ENCODE measurements at places on chromosomes 4 and X. TPM values are rescaled to one million over a fixed set of nuclear protein-coding genes. Genes with fewer than 3 reads are reported as not detected.

INTU gene
- total RNA-seq: 3.2 TPM

SSX2B gene
- total RNA-seq: not detected

RRH gene
- not detected for total RNA-seq

ITM2A gene
- 0.43 TPM for total RNA-seq

DNA sequence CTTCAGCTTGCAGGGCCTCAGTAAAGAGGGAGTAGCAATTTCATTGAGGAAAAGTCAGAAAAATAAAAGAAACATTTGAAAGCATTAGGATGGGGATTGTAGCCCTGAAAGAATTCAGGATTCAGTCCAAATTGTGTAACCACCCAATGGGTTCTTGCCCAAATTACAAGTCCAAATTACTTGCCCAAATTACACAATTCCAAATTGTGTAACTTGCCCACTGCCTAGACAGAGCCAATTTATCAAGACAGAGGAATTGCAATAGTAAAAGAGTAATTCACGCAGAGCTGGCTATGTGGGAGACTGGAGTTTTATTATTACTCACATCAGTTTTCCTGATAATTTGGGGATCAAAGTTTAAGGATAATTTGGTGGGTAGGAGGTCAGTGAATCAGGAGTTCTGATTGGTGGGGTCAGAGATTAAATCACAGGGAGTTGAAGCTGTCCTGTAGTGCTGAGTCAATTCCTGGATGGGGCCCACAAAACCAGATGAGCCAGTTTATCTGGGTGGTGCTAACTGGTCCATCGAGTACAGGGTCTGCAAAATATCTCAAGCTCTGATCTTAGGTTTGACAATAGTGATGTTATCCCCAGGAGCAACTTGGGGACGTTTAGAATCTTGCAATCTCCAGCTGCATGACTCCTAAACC lies 18.1 kb upstream of the PAGE5 start:
- DNase-seq: no peak

DNA sequence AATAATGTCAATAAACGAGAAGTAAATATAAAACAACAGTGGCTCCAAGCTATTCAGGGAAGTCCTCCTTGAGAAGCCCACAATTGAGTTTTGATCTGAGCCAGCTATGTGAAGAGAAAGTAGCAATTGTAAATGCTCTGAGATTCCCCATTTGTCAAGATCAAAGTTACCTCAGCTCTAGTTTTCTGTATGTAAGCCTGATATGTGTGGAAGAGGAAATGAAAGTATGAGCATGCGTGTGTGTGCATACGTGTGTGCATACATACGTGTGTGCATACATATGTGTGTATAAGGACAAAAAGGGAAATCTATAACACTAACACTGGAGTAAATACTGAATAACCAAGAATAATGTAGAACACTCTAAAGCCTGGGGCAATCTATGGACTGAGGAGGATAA lies 130.3 kb downstream of the SCFD2 start:
- DNase-seq: no peak

GRCh38 chr4:11470438-11471045 lies 41.8 kb upstream of the HS3ST1 start:
- no peak for DNase-seq

DNA sequence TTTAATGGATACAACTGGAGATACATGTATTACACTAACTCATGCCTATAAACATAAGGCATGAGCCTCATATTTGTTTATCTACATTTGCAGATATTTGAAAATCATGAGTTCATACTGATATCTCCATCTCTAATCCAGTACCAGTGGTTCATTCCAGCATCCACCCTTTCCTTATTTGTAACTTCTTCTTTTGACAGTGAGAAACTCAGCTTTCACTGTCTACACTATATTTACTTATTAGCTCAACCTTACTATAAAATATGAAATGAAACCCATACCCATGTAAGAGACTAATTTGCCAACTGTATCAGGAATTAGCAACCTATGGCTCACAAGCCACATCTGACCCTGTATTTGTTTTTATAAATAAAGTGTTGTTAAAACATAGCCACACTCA lies 161.9 kb upstream of the GPRIN3 start:
- DNase-seq: no peak

All from NCI-H460 (cell line).